Urinary bladder (tissue), 4 donors: ENCODE measurements at places on chromosomes 6 and 20. TPM values are rescaled to one million over a fixed set of nuclear protein-coding genes. Genes with fewer than 3 reads are reported as not detected.

MYMX gene
- total RNA-seq = not detected

CYP21A2 gene
- total RNA-seq = not detected

ADTRP gene
- total RNA-seq = 7.4 TPM

AIF1 gene
- 42.6 TPM for total RNA-seq

PROKR2 gene
- not detected for total RNA-seq

HIVEP1 gene
- total RNA-seq = 38.5 TPM

CTAGE9 gene
- not detected for total RNA-seq

SALL4 gene
- total RNA-seq = 1.3 TPM

CHRNA4 gene
- total RNA-seq = 0.79 TPM
